ENCODE measurements at places on chromosomes 1 and 21.

- DNase-seq: no peak
These were observed 580 bp downstream of the RBM34 start for GRCh38 chr1:235160383-235160956.

- DNase-seq: no peak
These were observed 26.7 kb downstream of the CDC7 start for GRCh38 chr1:91527266-91527765.

DNA sequence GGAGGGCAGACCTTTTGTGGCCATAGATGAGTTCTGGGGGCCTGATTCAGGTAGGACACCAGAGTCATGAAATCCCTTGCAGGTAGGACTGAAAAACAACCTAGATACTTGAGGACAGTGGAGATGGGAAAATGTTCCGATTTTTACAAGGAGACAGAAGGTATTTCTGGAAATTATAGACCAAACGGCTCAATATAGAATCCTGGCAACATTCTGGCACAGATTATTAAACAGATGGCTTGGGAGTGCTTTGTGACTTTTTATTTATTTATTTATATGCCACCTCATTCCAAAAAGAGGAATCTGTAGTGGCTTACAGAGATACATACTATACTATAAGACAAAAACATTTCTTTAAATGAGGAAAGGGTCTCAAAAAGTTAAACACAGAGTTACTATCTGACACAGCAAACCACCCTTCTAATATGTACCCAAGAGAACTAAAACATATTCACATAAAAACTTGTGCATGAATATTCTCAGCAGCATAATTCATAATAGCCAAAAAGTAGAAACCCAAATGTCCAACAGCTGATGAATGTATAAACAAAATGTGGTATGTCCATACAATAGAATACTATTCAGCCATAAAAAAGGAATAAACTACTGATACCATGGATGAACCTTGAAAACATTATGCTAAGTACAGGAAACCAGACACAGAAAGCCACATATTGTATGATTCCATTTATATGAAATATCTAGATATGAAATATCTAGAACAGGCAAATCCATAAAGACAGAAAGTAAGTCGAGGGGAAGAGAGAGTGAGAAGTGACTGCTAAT is 49.8 kb downstream of the CDK18 start:
- DNase-seq: no peak

- peak; percentile 31 for DNase-seq
These were observed at the start of gene PKP1 for GRCh38 chr1:201282931-201283829. TSS of gene PKP1 (plus strand) at chr1:201283506. CDS start at chr1:201283703, 197 bp downstream.

GRCh38 chr1:172902861-172903381 is 147.8 kb downstream of the TNFSF18 start:
- no peak for DNase-seq

- DNase-seq: no peak
These were observed 36.3 kb upstream of the TTC34 start for GRCh38 chr1:2837823-2838222.

DNA sequence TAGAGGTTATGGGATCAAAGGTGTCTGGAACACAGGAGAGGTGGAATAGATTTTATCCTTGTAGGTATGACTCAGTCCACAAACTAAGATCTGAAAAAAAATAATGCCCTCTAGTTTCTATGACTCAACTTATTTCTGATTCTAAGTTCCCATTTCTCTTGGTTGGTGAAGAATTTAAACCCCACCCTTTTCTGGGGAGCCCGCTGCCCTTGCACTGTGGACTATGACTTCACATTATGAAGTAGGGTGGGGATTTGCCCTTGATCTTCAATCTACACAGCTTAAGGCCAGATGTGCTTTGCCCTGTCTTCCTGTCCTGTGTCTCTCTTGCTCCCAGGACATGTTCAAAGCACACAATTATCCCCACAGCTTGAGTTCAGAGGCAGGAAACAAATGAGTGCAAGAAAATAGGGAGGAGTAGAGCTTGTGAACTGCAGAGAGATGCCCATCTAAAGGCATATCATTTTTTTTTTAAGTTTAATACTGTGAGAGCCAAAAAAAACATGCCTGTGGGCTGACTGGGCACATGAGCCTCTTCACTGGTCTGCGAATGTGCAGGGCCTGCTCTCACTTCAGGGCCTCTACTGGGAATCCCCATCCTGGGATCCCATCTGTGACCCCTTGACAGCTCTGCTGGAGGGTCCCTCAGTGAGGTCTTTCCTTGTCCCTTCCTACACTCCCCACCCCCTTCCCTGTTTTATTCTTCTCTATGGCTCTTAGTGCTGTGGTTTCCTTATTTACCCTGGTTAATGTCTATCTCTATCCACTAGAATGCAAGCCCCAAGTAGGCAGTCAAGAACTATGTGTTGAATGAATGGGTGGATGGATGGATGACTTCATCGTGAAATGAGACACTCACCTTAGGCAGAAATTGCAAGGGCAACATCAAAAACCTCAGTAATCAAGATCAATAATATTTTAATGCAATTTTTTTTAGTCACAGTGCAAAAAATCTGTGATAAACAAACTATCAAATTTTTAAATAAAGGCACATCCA is 61.5 kb downstream of the CD58 start:
- DNase-seq: no peak

DNA sequence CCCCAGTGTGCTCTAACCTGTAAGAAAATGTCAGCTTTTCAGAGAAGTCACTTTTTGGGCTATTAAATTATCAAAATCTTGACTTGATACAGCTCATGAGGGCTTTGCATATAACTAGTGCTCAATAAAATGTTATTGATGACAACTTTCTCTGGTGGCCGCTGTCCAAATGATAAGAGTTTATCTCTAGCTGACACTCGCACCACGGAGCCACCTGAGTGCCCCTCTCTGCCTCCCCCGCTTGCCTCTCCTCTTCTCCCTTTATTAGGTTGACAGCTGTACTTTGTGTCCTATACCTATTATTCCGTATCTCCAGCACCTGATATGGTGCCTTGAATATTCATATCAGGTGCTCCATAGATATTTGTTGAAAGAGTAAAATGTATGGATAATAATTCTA is 82.8 kb downstream of the PHTF1 start:
- no peak for DNase-seq

DNA sequence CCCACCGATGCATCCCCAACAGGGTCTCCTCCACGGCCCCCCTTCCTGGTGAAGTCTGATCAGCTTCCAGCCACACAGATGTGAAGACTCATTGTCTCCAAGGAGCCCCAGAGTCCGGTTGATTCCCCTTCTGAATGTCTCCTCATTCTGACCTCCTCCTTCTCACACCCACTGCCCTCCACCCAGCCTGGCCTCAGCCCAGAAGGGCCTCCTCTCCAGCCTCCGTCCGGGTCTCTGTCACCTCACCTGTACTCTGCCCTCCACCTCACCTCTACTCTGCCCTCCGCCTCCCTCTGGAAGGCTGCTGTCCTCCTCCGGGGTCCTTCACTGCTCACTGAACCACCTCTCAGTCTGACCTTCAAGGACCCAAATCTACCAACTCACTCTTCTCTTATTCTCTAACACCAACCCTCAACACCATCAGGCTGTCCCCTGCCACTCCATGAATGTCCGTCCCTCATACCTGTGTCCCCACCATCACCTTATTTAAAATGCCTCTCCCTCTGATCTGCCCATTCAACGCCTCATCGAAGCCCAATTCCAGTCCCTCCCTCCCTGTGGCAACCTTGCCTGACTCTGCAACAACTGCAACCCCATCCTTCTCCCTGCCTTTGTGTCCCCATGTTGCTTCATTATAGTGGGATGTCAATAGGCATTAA is 201.2 kb downstream of the TOMM20 start:
- DNase-seq: no peak

DNA sequence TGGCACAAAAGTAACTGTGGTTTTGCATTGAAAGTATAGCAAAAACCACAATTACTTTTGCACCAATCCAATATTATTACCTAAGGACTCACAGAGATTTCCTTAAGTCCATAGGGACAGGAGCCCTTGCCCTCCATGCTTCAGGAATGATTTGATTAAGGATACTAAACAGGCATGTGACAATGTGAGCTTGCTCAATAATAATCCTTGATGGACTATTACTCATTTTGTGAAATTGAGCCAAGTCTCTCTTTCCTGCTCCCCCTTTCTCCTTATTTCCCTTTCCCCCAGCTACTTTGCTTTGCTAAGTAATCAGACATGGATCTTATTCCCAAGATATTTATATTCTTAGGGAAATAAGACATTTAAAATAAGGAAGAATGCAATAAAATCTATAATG is 21.6 kb upstream of the RGL1 start:
- no peak for DNase-seq

GRCh38 chr1:6489383-6489765 is 2.1 kb downstream of the PLEKHG5 start:
- DNase-seq: no peak

- DNase-seq: no peak
These were observed 33.8 kb downstream of the TMCO1 start for GRCh38 chr1:165734906-165735305.

- DNase-seq: no peak
These were observed 20.0 kb upstream of the GPX7 start for GRCh38 chr1:52582116-52582696.

DNA sequence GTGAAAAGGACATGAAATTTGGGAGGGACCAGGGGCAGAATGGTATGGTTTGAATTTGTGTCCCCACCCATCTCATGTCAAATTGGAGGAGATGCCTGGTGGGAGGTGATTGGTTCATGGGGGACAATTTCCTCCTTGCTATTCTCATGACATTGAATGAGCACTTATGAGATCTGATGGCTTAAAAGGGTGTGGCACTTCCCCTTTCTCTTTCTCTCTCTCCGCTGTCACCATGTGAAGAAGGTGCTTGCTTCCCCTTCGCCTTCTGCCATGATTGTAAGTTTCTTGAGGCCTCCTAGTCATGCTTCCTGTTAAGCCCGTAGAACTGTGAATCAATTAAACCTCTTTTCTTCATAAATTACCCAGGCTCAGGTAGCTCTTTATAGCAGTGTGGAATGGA is 7.6 kb upstream of the GBP4 start:
- DNase-seq: no peak

DNA sequence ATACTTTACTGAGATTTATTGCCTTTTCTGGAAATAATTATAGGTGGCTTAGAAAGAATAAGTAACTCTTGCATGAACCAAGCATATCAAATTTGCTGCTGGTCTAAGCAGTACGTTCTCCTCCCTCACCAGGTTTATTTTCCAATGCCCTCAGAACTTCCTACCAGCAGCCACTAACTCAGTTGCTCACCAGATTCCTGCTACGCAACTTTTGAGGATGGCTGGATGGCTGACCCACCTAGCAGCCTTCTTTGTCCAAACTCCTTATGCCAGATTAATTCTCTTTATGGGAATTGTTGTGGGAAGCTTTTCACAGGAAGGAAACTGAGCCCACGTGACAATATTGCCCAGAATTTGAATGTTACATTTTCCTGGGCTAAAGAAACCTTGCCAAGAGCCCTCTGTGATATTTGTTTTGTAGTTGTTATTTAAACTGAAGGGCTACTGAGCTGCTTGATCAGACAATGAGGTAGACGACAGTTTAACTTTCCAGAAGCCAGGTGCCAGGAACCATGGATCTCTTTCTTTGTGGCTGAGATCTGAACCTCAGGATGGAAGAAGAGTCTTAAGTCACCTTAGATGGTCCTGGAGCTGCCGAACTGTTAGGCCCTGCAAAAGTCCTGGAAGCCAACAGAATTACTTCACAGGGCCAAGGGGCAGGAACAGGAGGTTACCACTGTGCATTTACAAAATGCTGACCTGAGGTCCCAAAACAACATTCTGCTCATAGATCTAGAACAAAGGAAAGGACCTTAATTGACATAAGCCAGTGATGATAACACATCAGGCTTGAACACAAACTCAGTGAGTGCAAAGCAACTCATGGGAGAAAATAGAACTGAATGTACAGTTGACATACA is 85.5 kb upstream of the ATP1A1 start:
- no peak for DNase-seq

DNA sequence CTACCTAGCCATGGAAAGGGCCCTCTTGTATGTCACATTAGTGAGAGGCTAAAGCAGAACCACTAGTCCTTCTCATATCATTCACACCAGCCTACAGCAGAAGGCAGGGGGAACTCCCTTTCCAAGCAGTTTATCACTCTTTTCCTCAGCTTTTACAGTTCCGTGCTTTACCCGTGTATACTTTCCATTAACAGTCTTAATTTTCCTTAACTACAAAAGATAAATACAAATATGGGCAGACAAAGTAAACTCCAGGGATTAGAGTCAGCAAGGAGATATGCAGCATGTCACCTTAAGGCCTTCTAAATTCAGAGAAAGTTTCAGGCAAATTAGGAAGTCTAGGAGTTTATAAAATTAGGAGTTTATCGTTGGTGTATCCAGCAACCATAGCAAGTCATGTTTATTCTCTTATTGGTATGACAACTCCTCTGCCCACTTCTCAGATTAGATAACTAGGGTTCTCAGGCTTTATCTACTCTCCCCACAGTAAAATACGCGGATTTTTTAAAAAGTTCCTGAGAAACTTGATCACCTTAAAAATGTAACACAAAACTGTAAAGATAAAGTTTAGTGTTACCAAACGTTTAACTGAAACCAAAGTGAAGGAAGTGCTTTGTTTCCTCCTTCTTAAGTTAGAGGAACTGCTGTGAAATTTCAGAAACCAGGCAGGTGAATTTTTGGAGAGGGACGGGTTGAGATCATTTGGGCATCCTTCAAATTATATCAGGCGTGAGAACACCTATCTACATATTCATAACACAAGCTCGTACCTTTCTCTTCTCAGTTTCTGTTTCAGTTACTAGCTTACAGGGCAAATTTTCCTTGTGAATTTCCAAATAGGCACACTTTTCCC is 42.7 kb upstream of the SLC19A2 start:
- DNase-seq: no peak

DNA sequence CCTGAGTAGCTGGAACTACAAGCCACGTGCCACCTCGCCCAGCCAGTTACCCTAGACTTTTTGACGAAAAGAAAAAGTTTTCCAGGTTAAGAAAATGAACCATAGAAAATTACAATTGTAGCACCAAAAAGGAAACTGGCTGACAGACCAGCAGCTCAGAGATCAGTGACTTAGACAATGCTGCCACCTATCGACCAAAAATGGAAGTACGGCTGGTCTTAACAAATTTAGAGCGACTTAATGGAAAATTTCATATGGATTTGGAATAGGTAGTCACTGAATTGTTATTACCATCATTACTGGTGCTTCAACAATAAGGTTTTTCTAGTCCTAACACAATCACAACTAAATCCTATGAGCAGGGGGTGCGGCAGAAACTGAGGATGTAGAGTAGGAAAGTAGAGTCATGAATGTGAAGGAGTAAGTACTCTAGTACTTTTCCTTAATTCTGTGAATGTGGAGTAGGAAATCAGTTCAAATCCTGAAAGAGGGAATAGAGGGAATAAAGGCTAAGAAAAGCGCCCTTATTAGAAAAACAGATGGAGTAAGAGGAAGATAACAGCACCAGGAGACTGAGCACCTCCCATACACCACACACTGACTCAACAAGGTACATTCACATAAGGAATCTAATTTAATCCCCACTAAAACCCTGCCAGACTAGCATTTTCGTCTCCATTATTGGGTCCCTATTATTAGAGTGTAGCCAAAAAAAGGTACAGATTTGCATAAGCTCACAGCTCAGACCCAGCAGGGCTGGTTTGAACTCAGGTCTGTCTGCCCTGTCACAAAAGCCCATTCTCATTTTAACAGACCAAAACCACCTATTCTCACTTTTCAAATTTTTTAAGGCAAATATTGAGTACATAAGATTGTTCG is 37.9 kb upstream of the MGST3 start:
- peak; percentile 68 for DNase-seq

- no peak for DNase-seq
These were observed 15.1 kb upstream of the DUSP10 start for GRCh38 chr1:221756830-221757551.
